ENCODE measurements at places on chromosomes 3 and 15. TPM values are rescaled to one million over a fixed set of nuclear protein-coding genes. Genes with fewer than 3 reads are reported as not detected.

Gene GOLGA8S
- not detected for total RNA-seq

Gene GPR176
- total RNA-seq: 1.6 TPM

Gene CAPN7
- 44.0 TPM for total RNA-seq

Gene CMTM8
- total RNA-seq: 24.7 TPM

DNA sequence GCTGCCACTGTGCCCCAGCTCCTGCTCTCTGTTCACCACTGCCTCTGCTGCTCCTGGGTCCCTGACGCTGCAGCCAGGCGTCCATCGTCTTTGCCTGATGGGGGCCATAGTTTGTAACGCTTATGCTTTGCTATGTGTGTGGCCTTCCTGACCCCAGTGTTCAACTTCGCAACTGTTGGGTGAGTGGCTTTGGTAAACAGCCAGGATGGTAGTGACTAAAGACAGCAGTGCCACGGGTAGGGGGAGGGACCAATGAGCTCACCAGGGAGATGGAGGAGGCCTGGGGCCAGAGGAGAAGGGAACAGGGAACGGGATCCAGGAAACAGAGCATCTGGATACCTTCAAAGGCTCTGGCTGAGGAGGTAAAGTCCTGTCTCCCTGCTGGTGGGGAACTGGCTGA lies 75.9 kb upstream of the ALDH1L1 start:
- DNase-seq: no peak

DNA sequence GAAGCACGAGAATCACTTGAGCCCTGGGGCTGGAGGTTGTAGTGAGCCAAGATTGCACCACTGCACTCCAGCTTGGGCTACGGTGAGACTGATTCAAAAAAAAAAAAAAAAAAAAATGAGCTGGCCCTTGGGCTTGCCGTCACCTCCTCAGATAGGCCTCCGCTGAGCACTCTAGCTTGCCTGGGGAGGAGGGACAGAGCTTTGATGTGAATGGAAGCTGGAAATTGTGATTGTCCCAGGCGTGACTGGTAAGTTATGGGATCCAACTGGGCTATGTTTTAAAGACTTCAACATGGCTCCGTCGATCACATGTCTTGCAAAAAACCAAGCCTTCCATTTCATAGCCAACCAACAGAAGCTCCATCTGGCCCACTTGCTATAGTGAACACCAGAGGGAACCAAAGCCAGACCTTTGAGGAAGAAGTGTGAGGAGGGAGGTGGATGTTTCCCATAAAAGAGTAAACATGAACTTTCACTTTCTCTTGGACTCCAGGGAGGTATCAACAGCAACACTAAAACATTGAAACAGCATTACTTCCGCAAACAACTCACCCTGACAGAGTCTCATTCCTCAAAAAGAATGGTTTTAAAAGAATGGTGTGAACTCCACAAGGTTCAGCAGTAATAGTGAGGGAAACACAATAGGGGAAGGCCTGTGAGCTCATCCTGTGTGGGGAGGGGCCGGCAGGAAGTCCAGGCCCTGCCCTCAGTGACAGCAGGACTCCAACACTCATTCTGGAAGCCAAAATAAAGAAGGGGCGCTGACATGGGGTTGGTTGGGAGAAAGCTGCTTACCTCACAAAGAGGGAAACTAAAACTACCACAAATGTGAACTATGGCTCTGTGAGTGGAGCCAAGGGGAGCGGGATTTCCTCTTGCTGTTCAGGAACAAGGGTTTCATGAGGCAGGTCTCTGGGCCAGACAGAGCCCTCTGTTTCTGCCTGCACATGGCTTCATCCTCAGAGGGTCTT lies 59.2 kb upstream of the IL12A start:
- DNase-seq: no peak
